ENCODE measurements at places on chromosomes 2 and 18.

DNA sequence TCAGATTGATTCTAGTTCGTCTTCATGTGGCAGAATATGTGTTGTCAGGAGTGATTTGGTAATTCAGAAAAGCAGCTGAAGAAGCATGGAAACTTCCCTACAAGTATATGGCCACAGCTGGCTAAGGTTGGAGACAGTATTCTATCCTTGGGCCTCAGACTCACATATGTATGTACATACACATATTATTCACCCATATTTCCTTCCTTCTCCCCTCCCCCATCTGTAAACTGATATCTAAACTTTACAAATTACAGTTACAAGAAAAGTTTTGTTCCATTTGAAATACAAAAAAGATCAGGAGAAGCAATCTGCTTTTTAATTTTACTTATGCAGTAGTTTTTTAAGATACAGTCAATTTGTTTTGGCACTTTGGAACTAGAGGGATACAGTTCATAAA, 3.1 kb downstream of the SP3 start:
- no peak for DNase-seq

- no peak for DNase-seq
These were observed 29.9 kb downstream of the NBAS start for GRCh38 chr2:15531095-15531854.

GRCh38 chr18:79107886-79108285, 38.7 kb downstream of the ATP9B start:
- no peak for DNase-seq

DNA sequence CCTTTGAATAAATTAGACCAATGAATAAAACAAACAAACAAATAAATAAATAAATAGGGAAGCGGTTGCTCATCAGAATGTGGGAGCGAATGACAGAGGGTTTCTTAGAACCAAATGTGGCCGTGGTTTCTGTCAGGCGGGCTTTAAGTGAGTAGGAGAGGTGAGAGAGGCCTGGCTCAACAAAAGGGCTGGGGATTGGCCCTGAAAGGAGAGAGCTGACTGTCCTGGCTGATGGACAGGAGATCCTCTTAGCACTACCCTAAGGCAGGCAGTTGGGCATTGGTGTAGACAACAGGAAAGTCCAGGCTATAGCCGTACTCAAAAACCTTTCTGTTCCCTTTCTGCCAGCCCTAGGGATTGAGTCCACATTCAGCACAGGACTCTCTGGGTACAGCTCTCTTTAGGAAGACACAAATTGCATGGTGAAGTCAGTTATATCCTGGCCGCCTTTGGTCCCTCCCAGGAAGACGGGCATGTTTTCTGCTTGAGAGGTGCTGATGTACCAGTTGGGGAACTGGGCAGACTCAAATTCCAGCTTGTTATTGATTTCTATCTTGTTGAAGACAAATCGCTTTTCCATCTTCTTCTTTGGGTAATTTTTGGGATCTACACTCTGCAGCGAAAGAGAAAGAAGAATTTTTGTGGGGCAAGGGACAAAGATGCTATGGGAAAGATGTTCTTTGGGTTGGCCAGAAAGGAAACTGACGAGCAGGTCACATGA, 6.5 kb downstream of the IL1B start:
- no peak for DNase-seq

GRCh38 chr2:88933091-88933490, 241.6 kb downstream of the RPIA start:
- DNase-seq, result no peak

GRCh38 chr18:47995654-47996053, 65.2 kb upstream of the SMAD2 start:
- DNase-seq, result no peak

GRCh38 chr2:110866466-110866865, 134.1 kb downstream of the ACOXL start:
- DNase-seq, result no peak

DNA sequence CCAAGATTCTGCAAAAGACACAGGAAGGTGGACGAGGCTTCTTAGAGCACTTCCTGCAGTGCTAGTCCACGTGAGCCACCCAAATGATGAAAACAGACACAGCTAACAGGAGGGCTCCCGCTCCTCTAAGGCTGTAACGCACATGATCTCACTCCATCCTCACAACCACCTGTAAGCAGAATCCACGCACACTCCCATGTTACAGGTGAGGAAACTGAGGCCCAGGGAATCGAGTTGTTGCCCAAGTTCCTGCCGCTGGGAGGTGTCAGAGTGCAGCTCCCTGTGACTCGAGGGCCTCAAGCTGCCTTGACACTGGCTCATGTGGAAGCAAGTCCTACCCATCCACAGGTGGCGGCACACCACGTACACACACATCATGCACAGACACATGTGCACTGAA, 4.4 kb downstream of the DNMT3A start:
- no peak for DNase-seq

- DNase-seq, result no peak
These were observed 258.3 kb downstream of the SETBP1 start for GRCh38 chr18:44938720-44939665.

GRCh38 chr2:152050915-152051314, 47.9 kb downstream of the CACNB4 start:
- DNase-seq, result no peak

GRCh38 chr2:200471928-200472645, 37.8 kb downstream of the KCTD18 start:
- no peak for DNase-seq

- DNase-seq, result no peak
These were observed 55.1 kb downstream of the CYP27C1 start for GRCh38 chr2:127164761-127165538.

- DNase-seq, result no peak
These were observed 28.2 kb upstream of the PRLH start for GRCh38 chr2:237538001-237538720.

DNA sequence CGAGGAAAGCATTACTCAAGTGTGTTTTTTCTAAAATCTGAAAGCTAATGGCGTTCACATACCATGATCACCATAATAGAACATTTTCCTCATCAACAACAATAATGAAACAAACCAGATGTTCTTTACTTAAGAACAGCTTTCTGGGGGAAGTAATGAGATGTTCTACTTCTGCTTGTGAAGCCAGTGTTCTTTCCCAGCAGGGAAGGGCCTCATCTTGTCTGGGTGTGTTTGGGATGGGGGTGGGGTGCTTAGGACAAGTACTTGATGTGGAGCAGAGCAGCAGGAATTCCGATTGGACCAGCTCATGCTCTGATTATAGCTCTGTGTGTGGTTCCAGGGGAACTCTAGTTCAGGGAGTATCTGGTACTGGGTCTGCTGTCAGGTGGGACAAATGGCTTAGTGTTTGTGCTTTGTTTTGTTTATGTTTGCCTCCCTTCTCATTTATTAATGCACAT, 163.0 kb upstream of the NOSTRIN start:
- DNase-seq, result peak; percentile 64

DNA sequence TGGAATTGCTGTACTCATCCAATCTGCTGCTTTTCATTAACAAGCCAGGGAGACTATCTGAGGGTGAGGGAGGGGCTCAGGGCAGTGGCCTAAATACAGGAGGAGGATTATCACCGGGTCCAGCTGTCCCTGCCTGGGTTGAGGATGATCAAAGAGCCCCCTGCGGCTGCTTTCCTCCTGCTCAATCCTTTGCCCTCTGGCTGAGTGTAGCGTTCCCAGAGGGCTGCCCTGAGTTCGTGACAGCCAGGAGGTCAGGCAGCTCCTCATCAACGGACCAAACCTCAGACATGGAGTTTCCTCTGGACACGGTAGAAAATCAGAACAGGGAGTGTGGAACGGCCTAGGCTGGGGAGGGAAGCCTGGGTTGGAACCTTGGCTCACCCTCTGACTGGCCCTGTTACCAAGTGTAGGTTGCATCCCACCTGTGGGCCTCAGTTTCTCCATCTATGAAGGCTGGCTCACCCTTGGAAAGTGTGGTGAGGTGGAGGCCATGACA, 23.5 kb downstream of the CIB4 start:
- no peak for DNase-seq

- DNase-seq, result no peak
These were observed 44.6 kb downstream of the FOSL2 start for GRCh38 chr2:28437149-28437835.

DNA sequence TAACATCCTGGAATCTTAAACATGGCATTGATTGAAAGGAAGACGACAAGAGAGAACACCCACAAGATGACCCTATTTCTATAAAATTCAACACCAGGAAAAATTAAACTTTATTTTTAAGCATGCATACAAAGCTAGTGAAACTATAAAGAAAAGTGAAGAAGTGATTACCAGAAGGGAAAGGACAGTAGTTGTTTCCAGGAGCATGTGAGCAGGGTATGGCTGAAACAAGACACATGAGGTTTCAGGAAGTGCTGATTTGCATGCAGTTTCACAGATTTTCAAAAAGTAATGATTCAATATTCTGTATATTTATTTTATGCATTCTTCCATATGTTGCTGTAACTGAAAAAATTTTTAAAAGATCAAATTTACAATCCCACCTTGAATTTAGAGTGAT, 24.6 kb upstream of the DAW1 start:
- DNase-seq, result no peak

GRCh38 chr2:204251158-204251997, 293.9 kb upstream of the PARD3B start:
- DNase-seq, result no peak

DNA sequence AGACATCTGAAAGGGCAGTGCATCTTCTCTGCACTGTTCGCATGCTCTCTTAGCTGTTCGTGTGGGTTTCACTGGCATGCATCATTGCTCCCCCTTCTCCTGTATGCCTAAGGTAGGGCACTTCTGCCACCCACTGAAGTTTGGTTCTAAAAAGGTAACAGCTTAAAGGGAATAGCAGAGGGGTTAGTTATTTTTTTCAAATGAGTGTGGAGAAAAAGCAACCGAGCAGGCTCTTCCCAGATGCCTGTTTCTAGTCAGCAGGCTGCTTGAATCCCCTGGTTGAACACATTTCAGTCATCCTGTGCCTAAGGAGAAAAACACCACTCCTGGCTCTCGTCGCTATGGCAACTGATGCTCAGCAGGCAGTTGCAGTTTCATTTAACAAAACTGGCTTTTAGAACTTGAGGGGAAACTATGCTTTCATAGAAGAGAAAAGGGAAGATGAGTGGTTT, 69.8 kb upstream of the GALNT3 start:
- DNase-seq, result no peak

- no peak for DNase-seq
These were observed 37.2 kb upstream of the BIN1 start for GRCh38 chr2:127143841-127144782.

DNA sequence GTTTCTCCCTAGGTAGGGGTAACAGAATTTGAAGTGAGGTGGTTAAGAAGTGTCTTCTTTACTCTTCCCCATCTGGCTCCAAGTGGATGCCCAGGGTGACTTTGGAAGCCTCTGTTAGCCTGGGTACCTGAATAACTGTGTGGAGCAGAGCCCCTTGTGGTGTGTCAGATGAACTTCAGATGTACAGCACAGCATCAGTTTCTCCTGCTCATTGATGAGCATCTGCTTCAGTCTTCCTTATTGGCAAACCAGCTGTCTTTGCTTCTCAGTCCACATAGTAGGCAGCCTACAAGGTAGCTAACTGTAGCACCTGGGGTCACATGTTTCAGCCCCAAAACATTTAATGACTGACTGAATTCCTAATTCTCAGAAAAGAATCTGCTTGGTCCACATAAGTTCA, 56.2 kb upstream of the ATP8B1 start:
- DNase-seq, result no peak

DNA sequence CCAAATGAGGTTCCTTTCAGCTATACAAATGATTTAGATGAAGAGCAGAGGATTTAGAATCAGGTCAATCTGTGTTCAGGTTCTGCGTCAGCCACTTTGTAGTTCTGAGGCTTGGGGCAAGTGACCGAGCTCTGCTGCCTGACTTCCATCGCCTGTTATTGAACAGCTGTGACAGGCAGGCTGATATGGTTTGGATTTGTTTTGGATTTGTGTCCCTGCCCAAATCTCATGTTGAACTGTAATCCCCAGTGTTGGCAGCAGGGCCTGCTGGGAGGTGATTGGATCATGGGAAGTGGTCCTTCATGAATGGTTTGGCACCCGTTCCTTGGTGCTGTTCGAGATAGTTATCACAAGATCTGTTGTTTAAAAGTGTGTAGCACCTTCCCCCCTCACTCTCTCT, 18.6 kb downstream of the TYMS start:
- no peak for DNase-seq

- no peak for DNase-seq
These were observed 10.9 kb downstream of the NBEAL1 start for GRCh38 chr2:203025592-203025991.

GRCh38 chr2:83273322-83273721, 1185.8 kb downstream of the SUCLG1 start:
- no peak for DNase-seq

DNA sequence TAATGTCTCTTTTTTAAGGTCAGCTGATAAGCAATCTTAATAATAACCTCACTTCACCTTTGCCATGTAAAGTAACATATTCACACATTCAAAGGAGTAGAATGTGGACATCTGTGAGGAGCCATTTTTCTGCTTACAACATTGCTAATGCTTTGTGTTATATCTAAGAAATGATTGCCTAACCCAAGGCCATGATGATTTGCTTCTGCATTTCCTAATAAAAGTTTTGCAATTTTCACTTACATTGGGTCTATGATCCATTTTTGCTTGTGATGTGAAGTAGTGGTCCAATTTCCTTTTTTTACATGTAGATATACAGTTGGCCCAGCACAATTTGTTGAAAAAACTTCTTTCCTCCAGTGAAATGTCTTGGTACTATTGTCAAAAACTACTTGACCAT, 22.0 kb downstream of the RELCH start:
- no peak for DNase-seq

DNA sequence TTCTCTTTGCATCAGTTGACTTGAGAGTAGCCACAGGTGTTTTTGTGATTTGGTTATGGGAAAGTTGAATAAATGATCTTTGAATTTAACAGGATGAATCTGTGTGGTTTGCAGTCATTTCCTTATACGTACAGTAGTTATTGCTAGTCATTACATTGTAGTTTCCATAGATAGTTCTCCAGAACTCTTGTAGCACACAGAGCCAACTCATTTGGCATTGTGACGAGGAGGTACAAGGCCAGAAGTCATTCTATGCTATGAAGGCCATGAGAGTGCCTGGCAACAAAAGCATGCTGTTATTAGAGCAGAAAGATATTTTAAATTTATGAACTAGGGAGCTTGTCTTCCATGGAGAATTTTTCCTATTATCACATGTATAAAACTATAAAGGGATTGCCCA, 973.0 kb upstream of the CHAC2 start:
- no peak for DNase-seq

GRCh38 chr2:2698182-2699120, 367.4 kb upstream of the MYT1L start:
- DNase-seq, result no peak

- no peak for DNase-seq
These were observed 40.4 kb upstream of the ID2 start for GRCh38 chr2:8641301-8641965.

DNA sequence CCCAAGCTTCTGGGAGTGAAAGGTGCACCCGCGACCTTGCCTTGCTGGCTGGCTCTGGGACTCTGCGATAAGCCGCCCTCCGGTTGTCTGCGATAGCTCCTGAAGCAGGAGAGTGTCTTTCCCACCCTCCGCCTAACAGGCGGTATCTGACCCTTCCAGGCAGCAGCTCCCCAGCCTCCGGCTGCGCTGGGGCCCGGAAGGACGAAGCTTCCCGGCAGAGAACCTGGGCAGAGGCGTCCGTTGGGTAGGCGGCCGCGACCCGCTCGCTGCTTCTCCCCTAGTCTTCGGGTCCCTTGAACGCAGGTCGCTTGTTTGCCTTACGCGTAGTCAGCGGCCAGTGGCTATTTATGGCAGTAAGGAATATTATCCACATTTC, 446 bp upstream of the RHBDD1 start:
- DNase-seq, result no peak

GRCh38 chr18:50830544-50830943, 10.7 kb upstream of the MRO start:
- DNase-seq, result no peak
